NCI-H446 treated with DMSO at 0.1 percent for 48 hours (cell line): ENCODE measurements at places on chromosomes 2 and 18.

- DNase-seq = peak; percentile 61
These were observed 181.7 kb upstream of the SH3BP4 start for GRCh38 chr2:234770031-234770506.

GRCh38 chr2:54206596-54206995 is 49.4 kb downstream of the TSPYL6 start:
- no peak for DNase-seq

DNA sequence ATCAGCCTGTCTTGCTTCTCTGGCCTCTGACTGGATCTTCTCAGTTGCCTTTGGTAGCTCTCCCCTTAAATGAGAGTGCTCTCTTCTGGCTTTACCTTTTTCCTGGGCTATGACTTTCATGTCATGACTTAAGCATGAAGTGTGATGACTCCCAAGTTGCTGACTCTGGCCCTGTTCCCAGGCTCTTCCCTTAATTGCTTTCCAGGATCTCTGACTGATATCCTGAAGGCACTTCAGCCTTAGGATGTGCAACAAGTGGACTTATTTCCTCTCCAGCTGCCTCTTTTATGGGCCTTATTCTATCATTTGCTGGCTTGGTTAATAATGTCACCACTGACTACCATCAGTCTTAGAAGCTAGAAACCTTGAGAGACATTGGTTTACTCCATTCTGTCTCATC is 17.4 kb downstream of the SEMA4F start:
- no peak for DNase-seq

DNA sequence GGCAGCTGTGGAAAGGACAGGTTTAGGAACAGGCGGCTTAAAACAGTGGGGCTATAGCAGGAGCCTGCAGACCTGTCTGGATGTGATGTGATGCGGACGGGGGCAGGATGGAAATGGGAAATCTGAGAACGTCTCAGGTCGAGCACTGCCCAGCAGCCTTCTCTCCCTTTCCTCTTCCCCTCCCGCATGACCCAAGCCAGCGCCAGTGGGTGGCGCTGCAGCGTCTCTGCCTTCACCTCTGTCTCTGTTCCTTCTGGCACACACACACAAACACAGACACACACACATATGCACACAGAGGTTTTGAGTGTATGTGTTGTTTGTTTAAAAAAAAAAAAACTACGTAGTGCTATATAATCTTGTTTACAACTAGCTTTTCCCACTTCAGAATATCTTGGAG is 82.0 kb upstream of the SLC66A3 start:
- no peak for DNase-seq

- no peak for DNase-seq
These were observed 75.3 kb downstream of the STPG4 start for GRCh38 chr2:47079515-47080412.

DNA sequence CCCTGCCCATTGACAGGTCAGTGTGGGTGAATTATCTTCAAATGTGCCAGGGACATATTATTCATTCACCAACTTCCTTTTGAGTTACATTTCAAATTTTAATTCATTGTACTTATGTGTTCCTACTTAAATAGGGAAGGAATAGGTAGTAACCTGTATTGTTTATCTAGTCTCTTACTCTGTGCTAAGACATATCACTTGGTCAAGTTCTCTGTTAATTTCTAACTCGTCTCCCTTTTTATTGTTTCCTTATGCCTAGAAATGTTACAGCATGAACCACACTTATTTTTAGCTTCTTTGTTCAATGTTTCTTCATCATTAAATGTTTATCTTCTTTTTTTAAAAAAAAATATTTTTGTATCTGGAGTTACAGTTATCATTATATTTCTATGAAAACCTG is 151.9 kb downstream of the HAUS1 start:
- no peak for DNase-seq

DNA sequence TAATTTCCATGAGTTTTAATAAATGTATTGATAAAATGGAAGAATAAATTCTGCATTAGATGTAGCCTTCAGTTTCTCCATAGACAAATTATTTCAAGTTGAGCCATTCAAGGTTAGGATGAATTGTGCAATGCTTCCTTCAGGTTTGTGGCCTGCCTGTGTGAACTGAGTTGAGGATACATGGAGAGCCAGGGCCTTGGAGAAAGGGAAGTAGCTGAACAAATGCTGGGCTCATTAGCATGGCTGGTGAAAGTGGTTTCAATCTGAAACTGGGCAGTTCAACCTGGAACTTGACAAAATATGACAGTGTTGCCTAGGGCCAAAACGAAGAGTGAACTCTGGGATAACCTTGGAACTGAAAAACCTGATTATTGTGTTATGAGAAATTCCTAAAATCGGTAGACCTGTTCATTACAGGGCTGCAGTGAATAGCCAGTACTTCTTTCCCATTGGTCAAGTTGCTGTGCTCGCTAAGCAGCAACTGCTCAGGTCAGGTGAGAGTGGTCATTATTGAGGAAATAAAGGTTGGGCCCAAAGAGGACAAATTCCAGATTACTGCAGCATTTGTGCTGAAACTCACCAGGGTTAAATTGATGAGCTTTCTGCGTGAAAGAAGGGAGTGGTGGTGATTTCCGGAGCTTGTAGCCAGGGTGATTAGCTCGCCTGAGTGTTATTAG is 12.7 kb downstream of the INPP1 start:
- DNase-seq = no peak

- DNase-seq = no peak
These were observed 277.7 kb downstream of the RND3 start for GRCh38 chr2:150209746-150210145.

DNA sequence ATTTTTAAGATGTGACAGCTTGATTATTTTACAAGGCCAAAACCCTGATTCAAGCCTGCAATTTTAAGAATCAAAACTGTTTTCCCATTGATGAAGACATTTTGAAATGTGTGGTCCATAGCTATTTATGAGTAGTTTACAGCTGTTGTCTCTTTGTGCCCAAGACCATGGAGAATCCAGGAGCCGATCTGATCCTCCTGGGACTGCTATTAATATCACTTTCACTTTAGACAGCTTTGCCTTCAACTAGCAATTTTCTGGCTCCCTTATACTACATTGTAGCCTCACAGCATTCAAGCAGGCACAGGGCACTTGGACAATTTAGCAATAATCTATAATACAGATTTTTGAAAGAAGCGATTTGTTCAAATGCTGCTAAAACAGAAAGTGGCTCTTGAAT is 172.9 kb downstream of the SLC8A1 start:
- no peak for DNase-seq

- no peak for DNase-seq
These were observed 27.9 kb downstream of the XDH start for GRCh38 chr2:31386648-31387047.

GRCh38 chr2:117921520-117921919 is 92.3 kb downstream of the CCDC93 start:
- DNase-seq = no peak

DNA sequence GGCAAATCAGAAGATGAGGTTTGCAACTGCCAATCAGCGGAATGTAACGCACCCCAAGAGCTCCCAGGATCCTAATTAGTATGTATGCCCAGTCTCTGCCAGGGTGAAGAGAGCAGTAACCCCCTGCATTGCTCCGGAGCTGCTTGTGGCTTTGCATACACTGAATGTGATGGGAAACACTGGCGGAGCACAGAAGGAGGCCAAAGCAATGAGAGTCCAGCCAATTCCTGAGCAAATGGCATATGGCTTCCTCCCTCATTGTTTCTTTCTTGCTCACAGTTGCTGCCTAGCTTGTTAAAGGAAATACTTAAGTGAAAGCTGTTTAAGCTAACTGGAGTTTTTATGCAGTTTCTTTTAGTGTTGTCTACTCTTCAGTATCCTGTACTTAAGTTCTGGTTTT is 343.5 kb upstream of the NT5C1B start:
- no peak for DNase-seq

GRCh38 chr2:135149251-135149650 is 97.2 kb downstream of the RAB3GAP1 start:
- no peak for DNase-seq

- no peak for DNase-seq
These were observed 748.9 kb upstream of the NXPH2 start for GRCh38 chr2:139529080-139529479.

GRCh38 chr2:121128741-121129659 is 156.0 kb downstream of the TFCP2L1 start:
- no peak for DNase-seq

DNA sequence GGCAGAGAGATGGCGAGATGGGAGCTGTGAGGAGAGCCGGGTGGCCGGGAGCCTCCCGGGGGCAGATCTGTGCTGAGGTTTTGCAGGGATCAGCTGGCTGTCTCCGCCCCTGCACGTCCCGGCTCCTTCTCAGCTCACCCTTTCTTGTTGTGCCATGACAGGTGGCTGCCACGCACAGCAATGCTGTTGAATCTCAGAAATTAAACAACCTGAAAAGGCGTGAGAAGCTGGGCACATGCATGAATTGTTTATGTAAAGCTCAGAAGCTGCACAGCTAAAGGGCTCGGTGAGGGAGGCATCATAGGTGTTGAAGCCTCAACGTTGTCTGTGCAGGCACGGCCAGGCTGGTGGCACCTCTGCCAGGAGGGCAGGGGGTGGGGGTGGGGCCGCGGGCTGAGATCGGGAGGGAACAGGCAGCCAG is 858 bp upstream of the RTP5 start:
- DNase-seq = no peak

DNA sequence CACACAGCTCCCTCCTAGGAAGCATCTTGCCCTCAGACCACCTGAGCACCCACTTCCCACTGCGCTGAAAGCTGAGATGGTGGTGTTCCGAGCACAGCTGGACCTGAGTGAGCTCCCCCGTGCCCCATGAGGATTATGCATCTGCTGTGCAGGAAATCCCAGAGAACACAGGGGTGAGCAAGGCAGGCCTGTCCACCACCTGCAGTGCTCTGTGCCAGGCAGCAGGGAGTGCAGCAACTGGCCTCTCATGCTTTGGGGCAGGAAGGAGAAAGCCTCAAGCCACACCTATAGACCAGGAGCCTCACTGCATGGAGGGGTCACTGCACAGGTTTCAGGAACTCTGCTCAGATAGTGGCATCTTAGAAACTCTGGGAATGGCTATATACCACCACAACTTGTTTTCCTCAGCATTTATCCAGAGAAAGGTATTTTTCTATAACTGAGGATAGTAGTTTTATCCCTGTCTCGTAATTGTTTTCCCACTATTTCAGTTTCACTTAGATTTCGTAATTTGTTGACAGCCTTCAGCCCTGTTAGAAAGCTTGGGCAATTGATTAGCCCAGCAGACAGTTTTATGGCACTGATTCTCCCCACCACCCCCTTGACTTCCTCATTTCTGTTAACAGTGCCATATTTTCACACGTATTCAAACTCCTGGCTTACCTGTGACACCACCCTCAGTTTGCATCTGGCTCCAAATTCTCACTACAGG is 144.3 kb upstream of the DAPL1 start:
- DNase-seq = no peak

DNA sequence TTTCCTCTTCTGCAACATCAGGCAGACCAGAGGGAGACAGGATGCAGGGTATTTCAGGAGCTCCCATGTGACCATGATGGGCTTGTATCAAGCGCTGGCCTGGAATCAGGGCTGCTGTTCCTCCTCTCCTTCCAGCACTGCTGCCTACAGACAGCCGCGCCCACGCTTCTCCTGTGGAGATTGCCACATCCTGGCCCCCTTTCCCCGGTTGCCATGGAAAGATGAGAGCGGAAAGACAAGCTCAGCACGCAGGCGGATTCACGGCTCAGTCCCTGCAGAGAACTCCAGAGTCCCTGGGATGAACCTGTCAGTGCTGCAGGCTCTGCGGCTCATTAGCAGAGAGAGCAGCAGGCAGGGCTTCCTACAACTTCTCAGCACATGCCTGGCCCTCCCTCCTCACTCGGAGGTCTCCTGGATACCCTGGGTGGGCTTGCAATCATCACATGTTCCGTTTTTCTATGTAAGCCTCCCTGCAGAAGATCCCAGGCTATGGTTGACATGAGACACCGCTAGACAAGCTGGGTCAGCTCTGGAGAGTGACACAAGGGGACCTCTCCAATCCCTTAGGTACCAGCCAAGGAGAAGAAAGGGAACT is 497.8 kb upstream of the MYT1L start:
- DNase-seq = no peak

- no peak for DNase-seq
These were observed 4.0 kb upstream of the DYSF start for GRCh38 chr2:71449343-71449742.

DNA sequence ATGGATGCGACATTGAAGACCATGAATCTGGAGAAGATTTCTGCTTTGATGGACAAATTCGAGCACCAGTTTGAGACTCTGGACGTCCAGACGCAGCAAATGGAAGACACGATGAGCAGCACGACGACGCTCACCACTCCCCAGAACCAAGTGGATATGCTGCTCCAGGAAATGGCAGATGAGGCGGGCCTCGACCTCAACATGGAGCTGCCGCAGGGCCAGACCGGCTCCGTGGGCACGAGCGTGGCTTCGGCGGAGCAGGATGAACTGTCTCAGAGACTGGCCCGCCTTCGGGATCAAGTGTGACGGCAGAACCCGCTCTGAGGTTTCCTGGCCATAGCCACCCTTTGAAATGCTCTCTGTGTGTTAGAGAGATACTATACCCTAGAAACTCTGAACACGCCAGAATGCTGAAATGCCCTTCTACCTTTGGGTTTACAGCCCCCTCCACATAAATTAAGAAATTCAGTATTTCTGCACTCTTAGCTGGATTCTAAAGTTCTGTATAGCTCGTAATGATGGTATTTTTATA is 659 bp downstream of the CHMP1B start:
- DNase-seq = no peak

DNA sequence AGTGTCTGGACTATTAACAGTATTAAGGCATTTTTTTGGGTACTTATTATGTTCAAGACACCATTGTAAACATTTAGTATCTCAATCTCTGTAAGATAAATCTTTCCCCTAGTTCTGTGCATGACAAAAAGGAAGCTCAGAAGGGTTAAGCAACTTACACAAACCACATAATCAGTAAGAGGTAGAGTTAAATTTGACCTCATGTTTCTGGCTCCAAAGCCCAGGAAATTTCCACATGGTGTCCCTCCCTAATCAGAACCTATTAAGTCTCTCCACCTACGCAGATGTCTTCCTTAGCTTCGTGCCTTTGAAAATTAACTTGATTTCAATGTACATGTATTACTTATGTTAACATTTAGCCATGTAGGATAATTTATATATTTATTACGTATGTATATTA is 2.0 kb downstream of the MFSD6 start:
- DNase-seq = no peak

DNA sequence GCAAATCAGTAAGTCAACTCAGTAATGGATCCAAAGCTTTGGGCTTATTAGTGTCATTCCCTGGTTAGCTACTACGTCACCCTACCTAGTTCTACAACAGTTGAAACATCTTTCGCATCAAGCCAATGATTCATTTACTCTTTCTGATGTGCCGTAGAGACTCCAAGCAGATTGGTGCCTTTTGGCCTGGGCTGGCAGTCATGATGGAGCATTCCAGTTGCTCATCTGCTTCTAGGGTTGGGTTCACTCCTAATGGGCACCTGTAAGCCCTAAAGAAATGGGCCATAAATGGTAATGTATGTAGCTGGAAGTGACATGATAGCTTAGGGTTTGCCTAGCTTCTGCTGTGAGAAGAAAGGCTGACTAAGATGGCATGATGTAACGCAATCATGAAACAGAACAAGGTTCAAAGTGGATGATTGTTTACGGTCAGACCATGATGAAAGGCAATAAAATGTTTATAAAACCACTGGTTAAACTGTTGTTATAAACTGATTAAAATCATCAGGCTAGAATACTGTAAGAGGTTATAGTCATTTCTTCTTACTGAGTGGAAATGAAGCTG is 20.4 kb upstream of the CCL20 start:
- DNase-seq = no peak

GRCh38 chr2:133148187-133148586 is 420.1 kb downstream of the NCKAP5 start:
- DNase-seq = no peak

GRCh38 chr2:214242797-214243196 is 168.1 kb upstream of the VWC2L start:
- no peak for DNase-seq

- no peak for DNase-seq
These were observed 6.9 kb upstream of the ANXA4 start for GRCh38 chr2:69734854-69735544.
